Stimulated activated CD4-positive, alpha-beta T cell treated with anti-CD3 and anti-CD28 coated beads, TNF-alpha, amount 100 ng/mL, for 1 hour (primary cell): ENCODE measurements at places on chromosomes 2 and 18.

DNA sequence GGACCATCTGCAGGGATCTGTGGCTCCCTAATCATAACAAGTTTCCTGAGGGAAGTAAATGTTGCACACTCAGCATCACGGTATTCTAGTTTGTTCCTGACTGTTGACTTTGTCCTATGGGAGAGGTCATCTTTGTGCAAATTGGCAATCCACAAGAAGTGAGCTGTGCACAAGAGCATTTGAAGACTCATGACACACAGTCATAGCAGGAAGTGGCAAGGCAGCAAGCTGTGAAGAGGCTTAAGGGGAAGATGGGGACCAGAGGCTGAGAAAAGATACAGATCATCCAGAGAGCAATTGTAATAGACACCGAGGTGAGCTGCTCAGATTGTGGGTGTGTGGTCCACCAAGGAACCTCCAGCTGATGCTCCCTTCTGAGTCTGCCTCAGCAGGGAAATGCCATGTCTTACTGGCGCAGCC, 2.7 kb downstream of the TNP1 start:
- no peak for DNase-seq

DNA sequence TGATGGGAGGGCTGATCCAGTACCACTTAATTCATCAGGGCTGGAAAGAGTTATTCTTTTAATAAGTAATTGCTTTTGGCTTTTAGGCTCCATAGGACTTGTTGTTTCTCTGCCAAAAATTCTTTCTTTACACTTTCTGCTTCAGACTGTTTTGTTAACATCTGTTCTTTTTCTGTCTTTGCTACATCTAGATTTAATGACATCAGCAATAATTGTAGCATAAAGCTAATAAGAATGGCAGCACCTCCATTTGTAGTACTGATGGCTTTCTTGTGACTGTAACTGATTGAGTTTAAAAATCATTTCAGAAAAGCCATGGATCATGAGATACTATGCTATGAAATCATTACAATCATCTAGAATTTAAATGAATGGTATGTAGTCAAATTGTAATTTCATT, 46.4 kb upstream of the ACKR3 start:
- no peak for DNase-seq

DNA sequence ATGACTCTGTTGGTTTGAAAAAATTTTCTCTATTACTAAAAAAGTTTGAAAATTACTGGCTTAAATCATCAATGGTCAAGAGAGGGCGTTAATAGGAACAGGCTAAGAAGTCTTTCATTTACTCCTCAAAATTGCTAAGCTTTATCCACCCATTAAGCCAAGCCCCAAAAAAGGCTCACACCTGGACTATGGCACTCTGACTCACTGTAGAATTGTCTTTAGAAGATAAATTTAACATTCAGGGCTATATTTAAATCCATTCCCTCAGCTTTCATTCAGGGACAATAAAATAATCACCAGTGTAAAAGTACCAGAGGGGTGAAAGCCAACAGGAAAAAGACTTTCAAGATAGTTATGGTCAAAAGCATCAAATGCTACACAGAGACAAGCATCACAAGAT, 80.0 kb downstream of the SESTD1 start:
- no peak for DNase-seq

GRCh38 chr2:98458207-98458606, 13.5 kb downstream of the INPP4A start:
- DNase-seq = no peak

DNA sequence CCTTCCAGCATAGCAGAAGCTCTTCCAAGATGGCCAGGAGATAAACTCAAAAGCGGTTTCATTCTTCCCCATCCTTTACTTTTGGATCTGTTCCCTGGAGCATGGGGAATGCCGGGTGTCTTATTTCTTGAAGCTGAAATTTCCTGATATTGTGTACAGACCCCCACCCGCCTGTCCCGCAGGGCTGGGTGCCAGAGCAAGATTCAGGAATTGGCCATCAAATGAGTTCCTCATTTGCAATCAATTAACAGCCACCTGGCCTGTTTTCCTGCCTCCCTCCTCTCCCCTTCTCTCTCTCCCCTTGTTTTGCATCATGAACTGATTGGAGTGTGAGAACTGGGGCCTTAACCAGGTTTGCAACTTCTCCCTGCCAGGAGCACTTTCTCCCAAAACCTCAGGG, 202.1 kb downstream of the SH3RF3 start:
- no peak for DNase-seq

DNA sequence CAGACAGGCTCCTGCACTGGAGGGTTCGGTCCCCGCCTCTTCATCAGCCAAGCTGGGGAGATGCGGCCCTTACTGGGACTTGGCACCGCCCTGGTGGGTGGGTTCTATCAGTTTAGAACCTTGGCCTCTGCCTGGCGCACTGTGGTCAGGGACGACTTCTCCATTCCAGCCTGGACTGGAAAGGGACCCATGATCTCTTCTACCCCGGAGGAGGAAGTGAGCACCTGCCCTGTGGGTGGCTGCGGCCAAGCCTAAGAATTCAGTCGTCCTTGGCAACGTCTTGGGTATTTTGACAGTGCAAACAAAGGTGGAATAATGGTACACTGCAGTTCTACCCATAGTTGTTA, 106.9 kb upstream of the CD302 start:
- no peak for DNase-seq

DNA sequence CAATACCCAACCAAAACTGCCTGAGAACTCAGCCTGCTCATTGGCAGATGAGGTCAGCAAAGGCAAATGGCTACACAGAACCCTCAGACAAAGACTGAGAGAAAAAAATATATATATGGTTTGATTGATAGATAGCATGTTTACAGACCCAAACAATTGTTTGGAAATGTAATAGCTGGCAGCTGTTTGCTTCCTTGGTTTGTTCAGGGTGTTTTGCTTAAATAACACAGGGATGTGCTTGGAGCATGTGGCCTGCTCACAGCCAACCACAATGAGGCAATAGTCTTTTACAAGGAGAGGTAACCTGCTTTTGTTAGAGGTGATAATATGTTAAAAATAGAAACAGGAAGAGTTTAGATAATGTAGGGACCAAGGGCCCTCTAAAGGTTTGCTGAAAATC, 84.5 kb downstream of the PDK1 start:
- no peak for DNase-seq

DNA sequence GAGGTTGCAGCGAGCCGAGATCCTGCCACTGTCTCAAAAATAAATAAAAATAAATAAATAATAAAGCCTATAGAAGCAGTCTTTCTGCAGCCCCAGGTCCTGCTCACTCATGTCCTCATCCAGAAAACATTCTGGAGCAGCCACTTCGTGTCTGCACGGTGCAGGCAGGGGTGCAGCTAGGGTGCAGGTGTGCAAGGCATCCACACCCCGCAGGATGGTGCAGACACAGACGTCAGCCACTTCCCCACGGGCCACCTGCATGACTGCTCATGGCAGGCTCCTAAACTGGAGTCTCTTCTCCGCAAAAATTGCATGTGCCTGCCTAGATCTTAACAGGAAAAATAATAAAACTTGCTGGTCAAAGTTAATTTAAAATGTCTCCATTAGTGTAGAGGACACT, 80.2 kb upstream of the SNTG2 start:
- DNase-seq = no peak

DNA sequence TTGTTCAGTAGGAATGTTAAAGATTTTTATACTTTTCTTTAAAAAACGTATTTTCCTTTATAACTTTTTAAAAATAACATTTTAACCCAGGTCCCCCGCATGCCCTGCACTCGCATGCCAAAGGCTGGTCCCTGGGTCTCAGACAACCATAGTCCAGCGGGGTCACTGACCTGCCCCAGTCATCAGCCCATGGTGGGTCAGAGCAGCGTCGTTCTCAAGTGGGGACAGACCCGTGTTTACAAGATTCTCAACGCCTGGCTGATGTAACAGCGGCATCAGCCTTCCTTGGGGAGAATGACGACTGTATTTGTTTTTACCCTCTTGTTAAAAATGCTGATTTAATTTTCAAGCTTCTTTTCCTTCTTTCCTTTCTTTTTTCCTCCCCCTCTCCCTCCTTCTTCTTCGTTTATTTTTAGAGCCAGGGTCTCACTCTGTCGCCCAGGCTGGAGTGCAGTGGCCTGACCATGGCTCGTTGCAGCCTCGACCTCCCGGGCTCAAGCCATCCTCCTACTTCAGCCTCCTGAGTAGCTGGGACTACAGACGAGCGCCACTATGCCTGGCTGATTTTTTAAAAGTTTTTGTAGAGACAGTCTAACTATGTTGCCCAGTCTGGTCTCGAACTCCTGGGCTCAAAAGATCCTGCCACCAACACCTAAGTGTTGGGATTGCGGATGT, 1.0 kb upstream of the EFHD1 start:
- no peak for DNase-seq
